ENCODE measurements at places on chromosomes 13 and 19.

GRCh38 chr19:41322451-41322850 is 12.5 kb downstream of the CCDC97 start:
- no peak for DNase-seq

DNA sequence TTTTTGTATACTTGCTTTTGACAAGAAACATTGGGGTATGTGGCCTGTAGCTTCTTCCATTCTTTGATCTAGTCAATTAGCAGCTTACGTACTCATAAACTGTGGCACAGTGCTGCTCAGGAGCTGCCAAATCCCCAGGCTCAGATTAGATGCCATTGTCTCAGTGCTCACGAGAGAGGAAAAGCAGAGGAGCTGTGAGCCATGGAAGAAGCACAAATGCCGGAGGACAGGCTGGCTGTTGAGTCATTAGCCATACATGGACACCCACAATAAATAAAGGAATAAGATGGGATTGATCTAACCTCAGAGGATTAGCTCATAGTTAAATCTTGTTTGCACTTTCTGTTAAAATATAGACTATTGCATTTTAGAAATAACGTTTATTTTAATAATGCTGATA is 121.7 kb downstream of the POSTN start:
- DNase-seq: no peak

GRCh38 chr19:35718345-35719041 is 690 bp downstream of the KMT2B start:
- DNase-seq: no peak

DNA sequence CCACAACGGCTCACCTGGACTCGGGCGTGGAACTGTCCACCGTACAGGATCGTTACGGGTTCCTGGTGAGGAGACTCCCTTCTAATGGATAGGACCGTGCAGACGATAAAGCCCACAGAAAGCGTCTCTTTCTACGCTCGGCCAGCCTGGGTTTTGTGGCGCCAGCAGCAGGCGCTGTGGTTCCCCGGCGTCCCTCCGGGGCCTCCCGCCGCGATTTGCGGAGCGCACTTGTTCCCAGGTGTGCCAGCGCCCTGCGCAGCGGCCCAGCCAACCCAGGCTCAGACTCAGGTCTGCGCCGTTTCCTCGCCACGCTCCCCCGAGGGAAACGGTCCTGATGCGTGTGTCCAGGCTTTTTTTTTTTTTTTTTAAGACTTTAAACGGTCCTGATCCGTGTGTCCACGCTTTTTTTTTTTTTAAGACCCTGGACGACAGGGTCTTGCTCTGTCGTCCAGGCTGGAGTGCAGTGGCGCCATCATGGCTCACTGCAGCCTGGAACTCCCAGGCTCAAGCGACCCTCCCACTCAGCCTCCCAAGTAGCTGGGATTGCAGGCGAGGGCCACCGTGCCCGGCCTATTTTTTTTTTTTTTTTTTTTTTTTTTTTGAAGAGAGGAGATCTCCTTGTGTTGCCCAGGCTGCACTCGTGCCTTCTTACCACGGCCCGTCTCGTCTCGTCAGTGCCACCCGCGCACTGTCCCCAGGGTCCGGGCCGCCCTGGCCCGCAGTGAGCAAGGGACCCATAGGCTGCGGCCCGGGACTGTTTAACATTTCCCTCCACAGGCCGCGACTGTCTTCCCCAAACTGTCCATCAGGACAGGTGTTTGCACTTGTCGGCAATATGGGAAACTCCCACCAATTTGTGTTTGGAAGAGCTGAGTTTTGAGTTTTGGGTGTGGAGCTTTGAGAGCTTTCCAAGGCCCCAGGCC is 23.8 kb downstream of the GJA3 start:
- no peak for DNase-seq

- no peak for DNase-seq
Observed at GRCh38 chr19:33641261-33641660, 19.5 kb downstream of the CHST8 start.

DNA sequence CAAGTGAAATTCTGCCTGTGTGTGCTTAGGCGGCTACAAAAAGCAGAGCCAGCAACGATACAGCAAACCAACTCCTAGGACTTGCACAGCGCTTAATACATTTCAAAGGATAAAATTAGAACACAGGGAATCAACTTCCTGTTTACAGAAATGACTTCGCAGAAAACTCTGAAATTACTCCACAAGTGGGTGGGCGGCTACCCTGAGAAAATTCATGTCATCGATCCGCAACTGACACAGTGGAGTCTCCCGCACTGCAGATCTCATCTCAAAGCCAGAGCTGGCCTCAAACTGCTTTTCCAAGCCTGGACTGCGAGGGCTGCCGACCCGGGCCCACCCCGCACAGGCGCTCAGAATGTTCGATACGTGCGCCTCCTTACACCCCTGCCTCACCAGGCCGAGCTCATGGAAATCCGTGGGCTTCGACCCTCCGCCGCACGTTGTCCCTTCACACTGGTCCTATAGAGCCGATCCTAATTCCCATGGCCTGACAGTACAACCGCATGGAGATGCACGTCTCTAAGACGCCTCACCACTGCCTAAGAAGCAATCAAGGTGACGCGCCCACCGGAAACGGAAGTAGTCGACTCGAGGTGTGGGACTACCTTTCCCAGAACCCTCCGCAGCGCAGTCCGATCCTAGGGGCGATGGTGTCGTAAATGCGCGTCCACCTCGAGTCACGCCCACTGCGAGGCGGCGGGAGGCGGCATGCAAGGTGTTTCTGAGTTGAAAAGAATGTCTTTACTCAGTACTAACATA is at the start of gene ZNF229:
Gene ZNF229, minus strand, starts transcription at position 557 of the 759 bp plus-strand sequence. CDS start 5,625 bp downstream, outside the sequence.
- peak; percentile 85 for DNase-seq

GRCh38 chr13:34338102-34338501 is 520.2 kb downstream of the RFC3 start:
- DNase-seq: no peak

DNA sequence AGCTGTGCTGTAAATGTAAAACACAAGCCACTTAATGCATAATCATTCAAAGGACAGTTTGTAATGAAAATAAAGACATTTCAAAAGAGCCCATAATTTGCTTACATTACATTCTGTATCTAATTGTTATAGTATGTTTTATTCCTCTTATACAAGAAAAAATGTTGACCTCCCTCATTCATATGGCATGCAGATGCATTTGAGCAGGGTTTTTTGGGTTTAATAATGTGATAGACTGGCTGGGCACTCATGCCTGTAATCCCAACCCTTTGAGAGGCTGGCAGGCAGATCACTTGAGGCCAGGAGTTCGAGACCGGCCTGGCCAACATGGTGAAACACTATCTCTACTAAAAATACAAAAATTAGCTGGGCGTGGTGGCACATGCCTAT is 11.6 kb upstream of the ARL11 start:
- DNase-seq: no peak

- no peak for DNase-seq
Observed at GRCh38 chr19:2700660-2701360, 1.7 kb downstream of the GNG7 start.

DNA sequence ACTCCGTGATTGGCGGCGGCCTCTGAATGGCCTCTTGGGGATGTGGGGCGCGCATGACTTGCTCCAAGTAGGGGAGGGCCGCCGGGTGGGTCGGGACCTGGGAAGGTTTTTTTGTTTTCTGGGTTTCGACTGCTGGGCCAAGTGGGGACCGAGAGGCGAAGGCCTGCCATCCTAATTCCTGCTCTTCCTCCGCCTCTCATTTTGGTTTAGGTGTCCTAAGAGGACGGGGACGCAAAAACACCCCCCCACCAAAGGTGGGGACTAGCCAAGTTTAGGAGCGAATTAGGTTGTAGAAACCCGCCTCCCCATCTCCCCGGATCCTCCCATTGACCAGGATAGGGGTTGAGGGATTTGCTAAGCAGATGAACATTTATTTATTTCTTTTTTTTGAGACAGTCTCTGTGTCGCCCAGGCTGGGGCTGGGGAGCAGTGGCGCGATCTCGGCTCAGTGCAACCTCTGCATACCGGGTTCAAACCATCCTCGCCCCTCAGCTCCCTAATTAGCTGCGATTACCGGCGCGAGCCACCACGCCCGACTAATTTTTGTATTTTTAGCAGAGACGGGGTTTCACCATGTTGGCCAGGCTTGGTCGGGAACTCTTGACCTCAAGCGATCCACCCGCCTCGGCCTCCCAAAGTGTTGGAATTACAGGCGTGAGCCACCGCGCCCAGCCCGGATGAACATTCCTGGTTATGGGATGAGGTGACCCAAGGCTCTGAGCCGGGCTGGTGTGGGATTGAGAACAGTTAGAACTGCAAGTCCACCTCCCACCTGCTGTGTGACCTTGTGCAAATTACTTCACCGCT is 838 bp downstream of the PPP2R1A start:
- DNase-seq: no peak

DNA sequence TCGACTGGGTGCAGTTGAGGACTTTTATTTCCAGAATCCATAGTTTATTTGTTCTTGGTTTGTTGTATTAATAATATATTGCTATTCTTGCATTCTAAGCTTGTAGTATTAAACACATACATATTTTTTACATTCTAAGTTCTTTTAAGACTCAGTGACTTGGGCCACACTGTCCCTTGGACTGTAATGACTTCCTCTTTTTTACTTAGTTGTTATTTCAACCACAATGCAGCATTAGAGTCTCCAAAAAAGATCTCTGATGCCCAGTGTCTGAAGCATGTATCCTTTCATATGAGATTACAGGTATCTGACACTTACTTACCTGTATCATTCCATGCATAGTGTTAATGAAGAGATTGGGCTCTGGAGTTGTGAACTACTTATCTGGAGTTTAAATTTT is 864.9 kb upstream of the PCDH20 start:
- no peak for DNase-seq

GRCh38 chr13:30027569-30028455 is 177.4 kb upstream of the UBL3 start:
- DNase-seq: no peak

- no peak for DNase-seq
Observed at GRCh38 chr19:54551950-54552912, 21.4 kb upstream of the LILRA2 start.

DNA sequence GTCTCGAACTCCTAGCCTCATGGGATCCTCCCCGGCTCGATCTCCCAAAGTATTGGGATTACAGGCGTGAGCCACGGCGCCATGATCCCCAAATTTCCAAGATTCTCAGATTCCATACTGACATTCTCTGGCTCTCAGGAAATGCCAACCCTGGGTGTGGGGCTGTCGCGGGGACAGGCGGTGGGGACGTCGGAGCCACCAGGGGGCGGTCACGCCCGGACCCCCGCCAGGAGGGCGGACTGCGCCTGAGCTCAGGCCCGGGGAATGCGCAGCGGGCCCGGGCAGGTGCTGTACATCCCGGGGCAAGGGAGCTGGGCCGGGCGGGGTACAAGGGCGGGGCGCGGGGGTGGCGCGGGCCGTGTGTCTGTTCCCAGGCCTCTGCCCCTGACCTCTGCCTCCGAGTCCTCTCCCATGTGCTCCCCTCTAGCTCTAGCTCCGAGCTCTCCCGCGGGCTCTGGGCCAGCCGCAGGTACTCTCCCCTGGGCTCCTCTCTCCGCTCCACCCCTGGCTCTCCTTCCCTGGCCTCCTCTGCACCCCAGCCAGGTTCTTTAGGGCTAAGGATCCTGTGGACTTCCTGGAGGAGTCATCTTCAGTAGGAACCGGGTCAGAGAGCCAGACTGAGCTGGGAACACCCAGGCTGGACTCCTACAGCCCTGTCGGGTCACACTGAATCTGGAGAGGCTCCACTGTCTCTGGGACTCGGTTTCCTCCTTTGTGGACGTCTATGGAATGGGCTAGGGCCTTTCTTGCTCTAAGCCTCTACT is 2.4 kb downstream of the PPP1R13L start:
- DNase-seq: peak; percentile 16

GRCh38 chr13:30006246-30006645 is 155.8 kb upstream of the UBL3 start:
- no peak for DNase-seq

GRCh38 chr19:35689836-35690235 is 14.5 kb upstream of the ZBTB32 start:
- no peak for DNase-seq

DNA sequence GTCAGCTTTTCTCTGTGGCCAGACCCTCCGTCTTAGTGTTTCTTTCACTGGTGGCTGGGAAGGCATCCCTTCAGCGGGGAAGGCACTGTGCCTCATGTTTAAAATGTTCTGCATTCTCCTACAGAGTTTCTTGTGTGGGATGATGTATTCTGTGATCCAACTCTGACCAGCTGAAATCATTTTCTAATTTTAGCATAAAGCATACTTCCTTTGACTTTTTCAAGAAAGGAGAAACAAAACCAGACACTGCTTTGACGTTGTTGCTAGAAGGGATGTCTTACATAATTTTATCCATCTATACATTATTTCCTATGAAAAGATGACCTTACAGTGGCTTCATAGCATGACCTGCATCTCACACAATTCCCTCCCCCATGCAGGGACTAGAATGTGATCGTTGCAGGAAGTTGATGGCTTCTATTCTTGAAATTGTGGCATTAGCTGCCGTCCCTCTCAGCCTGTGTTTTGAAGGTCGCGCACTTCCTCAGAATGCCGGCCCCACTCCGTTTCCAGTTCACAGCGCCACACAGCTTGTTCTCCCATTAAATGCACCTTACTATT is 38.6 kb upstream of the TEX29 start:
- DNase-seq: no peak

DNA sequence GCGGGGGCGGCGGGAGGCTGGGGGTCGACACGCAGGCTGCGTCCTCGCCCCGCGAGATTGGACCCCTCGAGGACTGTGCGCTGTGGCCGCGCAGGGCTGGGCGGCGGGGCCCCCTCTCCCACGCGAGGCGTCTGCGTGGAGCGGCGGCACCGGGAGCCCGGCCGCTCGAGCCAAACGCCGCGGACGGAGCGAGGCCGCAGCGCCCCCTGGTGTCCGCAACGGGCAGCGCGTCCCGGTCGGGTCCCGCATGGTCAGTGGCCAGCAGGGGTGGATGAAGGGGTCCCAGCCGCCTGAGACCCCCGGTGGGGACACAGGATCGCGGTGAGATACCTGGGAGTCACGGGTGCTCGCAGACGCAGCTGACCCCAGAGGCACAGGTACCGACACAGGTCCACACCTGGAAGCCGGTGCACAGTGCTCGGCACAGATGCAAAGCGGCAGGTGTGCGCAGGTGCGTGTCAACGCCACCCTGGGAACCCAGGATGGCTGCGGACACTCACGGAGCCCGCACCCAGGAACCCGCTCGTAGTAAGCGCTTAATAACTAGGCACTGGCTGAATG is 2.1 kb upstream of the CIRBP start:
- no peak for DNase-seq

- DNase-seq: no peak
Observed at GRCh38 chr13:78029901-78030300, 111.3 kb upstream of the EDNRB start.

DNA sequence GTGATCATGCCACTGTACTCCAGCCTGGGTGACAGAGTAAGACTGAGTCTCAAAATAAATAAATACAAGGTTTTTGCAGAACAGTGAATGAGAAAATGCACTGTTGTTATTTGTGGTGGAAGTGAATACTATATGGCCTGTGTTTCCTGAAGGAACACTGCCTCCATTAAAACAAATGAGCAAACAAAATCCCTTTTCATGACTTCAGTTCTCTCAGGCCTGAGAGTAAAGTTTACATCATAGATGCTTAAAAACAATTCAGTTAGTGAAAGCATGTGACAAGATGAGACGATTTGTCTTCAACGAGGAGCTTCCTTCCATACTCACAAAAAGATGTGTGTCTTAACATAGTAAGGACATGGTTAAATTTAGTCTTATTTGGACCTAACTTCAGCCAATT is 14.4 kb downstream of the SPINT2 start:
- DNase-seq: no peak

GRCh38 chr13:29513981-29514719 is 81.3 kb downstream of the SLC7A1 start:
- no peak for DNase-seq

All from epithelial cell of prostate (primary cell).